ENCODE measurements at places on chromosomes 4 and X.

GRCh38 chr4:10554694-10555093, 97.5 kb upstream of the ZNF518B start:
- DNase-seq: peak; percentile 64

GRCh38 chrX:72081605-72082320, 50.0 kb downstream of the RTL5 start:
- no peak for DNase-seq

- DNase-seq: no peak
These were observed 2.3 kb downstream of the LINC00632 start for GRCh38 chrX:140711894-140712293.

GRCh38 chr4:104942990-104943743, 203.5 kb upstream of the TET2 start:
- no peak for DNase-seq

GRCh38 chr4:36374836-36375511, 93.6 kb downstream of the DTHD1 start:
- DNase-seq: no peak

DNA sequence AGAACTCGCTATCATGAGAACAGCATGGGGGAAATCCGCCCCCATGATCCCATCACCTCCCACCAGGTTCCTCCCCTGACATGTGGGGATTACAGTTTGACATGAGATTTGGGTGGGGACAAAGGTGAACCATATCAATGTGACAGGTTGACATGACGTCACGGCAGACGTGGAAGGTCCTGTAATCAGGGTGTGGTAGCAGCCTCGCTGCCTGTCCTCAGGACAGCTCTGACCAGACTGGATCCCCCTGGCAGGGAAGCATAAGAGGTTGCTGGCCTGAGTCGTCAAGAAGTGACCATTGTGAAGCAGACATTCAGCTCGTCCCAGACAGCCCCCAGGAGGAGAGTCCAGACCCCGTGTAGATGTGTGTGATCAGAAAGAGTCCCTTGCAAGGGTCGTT, 104.6 kb downstream of the TNIP2 start:
- peak; percentile 30 for DNase-seq

DNA sequence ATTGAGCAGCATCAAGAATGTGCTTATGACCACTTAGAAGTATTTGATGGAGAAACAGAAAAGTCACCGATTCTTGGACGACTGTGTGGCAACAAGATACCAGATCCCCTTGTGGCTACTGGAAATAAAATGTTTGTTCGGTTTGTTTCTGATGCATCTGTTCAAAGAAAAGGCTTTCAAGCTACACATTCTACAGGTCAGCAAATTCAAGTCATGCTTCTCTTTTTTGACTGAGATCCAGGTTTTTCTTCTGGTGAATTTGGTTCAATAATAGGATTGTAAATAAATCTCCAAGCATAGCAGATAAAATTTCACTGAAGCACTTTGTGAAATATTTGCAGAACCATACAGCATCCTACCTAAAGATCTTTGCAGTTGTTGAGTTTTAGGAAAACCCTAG, 218.1 kb downstream of the TLL1 start:
- no peak for DNase-seq

DNA sequence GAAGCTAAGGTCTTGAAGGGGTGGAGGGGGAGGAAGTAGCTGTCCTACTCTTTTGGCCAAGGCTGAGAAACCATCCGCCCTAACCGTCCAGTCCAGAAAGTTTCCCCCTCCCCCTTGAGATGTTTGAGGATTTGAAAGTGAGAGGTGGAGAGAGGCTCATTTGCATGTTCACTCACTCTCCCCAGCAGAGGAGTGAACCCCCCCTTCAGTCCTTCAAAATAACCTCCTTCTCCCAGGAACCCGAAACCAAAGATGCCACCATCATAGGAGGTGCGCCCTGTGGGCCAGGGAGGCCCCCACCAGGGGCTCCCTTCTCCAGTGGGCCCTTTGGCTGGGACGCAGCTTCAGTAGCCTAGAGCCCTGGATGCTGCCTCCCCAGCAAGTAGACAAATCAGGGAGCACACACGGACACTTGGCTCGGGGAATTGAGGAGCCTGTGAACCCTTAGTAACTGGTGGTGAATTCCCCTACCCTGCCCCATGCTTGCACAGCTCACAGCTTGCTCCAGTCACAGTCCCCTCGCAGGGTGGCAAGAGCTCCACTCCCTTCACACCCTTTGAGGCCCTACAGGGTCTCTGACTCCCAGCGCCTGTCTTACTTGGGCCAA, 25.6 kb downstream of the ELF4 start:
- DNase-seq: peak; percentile 66

- no peak for DNase-seq
These were observed 62.9 kb upstream of the HOPX start for GRCh38 chr4:56744030-56744429.

DNA sequence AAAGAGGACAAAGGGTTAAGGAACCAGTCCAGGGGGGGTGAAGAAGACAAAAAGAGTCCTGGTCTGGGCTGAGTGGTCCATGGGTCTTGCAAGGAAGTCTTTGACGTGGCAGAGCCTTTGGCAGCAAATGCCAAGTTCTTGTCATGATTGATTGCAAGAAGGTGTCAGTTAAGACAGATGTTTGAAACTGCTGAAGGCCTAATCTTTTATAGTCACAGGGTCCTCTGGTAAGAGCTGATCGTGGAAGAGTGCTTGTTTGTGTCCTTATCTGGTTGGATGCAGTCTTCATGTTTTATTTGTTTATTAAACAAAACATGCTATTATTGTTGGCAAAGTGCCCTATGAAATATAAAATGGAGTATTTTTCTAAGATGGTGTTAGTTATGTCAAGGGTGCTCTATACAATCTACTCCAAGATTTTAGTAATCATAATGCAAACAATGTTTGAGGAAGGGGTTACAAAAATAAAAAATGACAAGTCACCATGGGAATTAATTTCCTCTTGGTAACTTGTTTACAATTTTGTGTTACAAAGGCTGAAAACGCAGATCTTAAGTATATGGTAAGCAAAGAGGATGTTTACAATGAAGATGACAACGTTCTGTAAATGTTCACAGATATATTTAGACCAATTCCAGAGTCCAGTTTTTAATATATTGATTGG, 85.9 kb downstream of the MAGED4 start:
- no peak for DNase-seq

DNA sequence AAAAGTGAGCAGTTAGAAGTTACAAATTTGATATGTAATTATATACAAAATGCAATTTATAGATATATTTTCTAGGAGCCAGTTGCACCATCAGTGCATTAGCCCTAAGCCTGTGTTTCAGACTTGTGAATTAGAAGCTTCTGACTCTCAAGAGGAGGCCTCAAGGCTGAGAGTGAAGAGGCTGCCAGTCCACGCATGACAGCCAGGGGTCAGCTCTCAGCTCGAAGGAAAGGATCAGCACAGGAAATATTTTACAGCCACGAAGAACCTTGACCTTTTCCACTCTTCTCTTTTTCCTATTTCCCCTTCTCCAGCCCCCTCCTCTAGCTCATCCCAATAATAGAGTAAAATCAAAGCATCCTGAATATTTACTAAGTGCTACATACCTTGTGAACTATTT, 642.4 kb downstream of the TRIML1 start:
- no peak for DNase-seq

DNA sequence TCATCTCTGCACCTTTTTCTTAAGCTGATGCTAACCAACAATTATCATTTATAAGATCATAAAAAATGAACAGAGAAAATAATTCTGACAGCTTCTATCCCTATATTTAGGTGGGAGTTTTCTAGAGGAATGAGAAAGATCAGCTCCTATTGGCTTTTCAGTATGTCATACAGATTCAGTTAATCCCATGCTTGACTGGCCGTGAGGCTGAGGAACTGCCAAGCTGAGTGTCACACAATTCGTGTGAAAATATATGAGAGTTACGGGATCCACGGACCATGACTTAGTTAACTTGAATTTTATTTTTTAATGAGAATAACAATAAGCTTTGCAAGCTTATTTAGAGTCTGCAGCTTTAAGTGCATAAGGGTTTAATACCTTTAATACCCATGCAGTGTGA, 37.5 kb downstream of the PHEX start:
- no peak for DNase-seq

Data from activated effector memory CD4-positive, alpha-beta T cell treated with anti-CD3 and anti-CD28 coated beads, Interleukin-2, amount 50 U/mL, for 16 hours (primary cell).